ENCODE measurements at places on chromosomes 2 and 18.

DNA sequence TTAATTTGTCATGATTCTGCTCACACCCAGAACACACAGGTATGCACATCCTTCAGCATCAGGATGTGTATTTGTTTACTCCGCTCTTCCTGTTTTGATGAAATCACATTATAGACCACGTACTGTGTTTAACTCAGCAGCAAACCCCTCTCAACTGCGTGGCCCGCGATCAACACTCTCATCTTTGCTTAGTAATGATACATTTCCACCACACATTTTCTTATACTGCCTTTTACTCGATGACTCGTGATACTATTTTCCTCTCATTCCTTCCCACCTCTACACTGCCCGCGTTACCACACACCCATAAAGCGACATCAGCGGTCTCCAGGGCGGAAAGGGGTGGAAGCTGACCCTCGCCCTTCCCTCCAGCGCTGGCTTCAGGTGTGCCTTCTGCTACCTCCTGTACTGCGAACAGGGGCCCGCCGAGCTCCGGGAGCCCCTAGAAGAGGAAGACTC is 1.3 kb downstream of the NETO1 start:
- no peak for DNase-seq

GRCh38 chr2:206701952-206702605 is 16.1 kb downstream of the DYTN start:
- DNase-seq = no peak

GRCh38 chr2:137449454-137449853 is 514.8 kb upstream of the HNMT start:
- DNase-seq = no peak

DNA sequence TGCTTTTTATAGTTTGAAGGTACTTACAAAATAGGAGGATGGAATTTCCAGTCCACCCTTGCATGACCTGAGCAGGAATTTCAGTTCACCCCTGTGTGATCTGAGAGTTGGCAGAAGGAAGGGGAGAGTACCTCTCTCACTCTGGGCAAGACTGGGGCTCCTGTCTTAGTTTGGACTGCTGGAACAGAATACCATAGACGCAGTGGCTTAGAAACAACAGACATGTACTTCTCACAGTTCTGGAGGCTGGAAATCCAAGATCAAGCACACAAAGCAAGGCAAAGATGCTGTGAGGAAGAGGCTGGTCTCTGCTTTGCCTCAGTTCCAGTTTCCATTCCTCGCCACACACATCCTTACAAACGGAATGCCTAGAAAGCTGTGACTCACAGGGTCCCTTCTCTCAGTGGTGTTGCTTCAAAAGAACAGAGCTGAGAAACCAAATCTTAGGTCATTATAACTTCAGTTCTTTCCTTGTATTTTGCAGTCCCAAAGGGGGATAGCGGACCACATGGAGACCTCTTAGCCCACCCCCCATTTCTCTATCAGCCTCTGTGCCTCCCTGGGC is 108.8 kb upstream of the HAAO start:
- DNase-seq = no peak

DNA sequence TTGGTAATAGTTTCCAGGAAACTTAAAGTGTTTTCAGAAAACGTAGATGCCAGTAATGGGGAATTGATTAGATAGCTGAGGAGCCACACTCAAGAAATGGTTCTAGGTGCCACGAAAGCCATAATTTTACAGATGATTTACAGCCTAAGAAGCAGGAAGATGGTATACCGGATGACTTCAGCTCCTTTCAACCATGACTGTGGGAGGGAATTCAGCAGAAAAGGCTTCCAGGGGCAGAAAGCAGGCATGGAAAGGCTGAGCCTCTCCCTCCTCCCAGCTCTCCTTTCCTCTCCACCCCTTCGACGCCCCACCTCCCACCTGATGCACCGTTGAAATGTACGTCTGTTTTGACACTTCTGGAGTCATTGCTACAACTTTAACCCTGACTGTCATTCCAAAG is 68.6 kb upstream of the SMIM21 start:
- no peak for DNase-seq

- DNase-seq = no peak
Observed at GRCh38 chr2:177598326-177599138, 206.0 kb downstream of the AGPS start.

- DNase-seq = no peak
Observed at GRCh38 chr2:238841542-238842164, 6.2 kb upstream of the TWIST2 start.

GRCh38 chr2:28590496-28591301 is 94.8 kb downstream of the PLB1 start:
- DNase-seq = no peak

- DNase-seq = no peak
Observed at GRCh38 chr2:238816291-238816690, 31.6 kb upstream of the TWIST2 start.

DNA sequence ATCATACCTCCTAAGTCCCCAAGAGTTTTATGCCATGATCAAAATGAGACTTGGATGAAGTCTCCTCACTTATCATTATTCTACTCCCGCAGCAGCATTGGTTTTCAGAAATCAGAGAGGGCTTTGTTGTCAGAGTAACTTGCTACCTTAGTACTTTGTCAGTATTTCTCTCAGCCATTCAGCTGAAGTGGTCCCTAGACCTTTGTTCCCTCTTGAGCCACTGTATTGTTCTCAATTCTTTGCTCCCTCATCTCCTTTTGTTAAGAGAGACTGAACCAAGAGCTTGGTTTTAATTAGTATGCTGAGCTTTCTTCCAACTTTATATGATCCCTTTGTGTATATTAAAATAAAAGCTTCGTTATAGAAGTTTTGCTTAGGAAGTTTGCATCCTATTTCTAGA is 133.4 kb downstream of the DOCK10 start:
- no peak for DNase-seq

- no peak for DNase-seq
Observed at GRCh38 chr2:239728751-239729150, 296.4 kb downstream of the NDUFA10 start.

GRCh38 chr2:124333784-124334183 is 308.7 kb downstream of the CNTNAP5 start:
- no peak for DNase-seq

- DNase-seq = no peak
Observed at GRCh38 chr2:237665713-237666143, 38.3 kb downstream of the LRRFIP1 start.

GRCh38 chr2:124975648-124976047 is 950.6 kb downstream of the CNTNAP5 start:
- no peak for DNase-seq

GRCh38 chr2:41886757-41887156 is 161.1 kb upstream of the PKDCC start:
- no peak for DNase-seq

DNA sequence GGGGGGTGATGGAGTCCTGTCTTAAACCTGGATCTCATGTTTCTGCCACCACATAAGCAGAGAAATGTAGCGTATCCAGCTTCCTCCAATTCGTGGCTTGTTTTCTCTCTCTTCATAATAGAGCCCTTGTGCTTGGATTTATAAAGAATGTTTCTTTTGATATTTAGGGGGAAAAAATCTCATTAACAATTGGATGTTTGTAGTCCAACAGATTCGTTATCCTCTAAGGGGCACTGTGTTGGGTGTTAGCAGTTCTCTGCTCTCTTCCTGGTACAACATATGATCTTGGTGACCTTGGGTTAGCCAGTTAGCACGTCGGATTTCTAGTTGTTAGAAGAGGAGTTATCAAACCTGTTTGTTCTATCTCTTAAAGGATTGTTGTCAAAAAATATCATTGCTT is 127.8 kb downstream of the FMNL2 start:
- DNase-seq = no peak

- DNase-seq = no peak
Observed at GRCh38 chr2:9297807-9298206, 91.2 kb downstream of the ASAP2 start.

DNA sequence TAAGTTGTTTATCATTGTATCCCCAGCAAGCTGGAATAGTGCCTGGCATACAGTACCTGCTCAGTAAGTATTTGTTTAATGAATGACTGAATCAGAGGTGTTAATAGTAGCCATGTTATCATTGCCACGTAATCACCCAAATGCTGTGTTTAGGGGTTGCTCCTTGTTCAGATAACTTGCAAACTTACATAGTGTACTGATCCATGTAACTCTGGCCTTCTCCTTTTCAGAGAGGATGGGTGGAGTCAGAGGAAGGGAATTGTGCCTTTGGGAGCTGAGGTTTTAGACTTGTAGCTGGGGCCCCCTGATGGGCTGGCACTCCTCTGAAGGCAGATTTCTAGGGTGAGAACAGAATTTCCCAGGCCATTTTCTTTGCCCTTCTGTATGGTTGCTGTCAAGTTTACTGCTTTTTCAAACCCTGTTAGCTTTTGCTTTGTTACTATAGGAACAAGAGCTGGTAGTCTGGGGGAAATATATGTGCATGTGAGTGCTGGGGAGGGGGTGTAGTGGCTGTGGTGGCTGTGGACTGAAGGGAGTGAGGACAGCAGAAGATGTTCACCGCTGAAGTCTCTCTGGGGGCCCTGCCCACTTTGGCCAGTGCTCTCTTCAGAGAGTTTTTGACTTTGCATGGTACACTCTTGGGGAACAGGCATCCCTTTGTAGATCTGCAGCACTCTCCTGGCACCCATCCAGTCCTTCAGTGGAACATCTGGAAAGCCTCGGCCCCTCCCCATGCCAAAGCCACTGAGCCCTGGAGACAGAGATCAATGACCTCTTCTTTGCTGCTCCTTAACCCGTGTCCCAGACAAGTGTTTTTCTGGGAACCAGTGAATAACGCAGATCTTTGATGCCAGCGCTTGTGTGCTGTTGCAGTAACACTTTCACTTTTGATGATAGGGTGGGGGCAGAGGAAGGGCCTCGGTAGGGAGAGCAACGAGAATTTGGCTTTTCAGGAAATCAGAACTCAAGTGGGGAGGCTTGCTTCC is 209.0 kb downstream of the PRKCE start:
- DNase-seq = peak; percentile 1

- DNase-seq = no peak
Observed at GRCh38 chr18:25314838-25315190, 37.2 kb downstream of the ZNF521 start.

DNA sequence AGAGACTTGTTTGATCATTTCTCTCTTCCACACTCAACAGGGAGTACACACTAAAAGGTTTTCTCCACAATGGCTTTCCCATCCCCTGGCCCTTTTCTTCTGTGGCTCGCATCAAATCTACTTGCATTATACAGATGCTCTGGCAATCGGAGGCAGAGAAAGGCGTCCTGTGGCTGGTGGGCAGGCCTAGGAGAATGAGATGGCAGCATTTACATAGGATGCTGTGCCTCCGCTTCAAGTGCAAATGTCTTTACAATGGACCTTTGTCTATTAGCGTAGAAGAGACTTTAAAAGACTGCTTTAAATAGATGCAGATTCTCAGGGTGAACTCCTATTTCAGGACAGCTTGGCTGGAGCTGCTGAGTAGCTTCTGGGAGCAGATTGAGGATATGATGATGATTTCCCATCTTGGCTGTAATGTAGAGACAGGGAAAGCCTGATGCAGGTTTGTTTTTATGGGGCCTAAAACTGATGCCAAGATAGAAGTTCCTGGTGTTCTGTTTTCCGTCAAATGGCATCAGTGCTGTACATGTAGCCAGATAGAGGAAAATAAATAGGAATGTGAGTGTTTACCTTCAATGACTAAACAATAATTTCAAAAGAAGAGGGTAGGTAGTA is 423.4 kb downstream of the RND3 start:
- DNase-seq = no peak

- no peak for DNase-seq
Observed at GRCh38 chr2:12796657-12797056, 79.9 kb downstream of the TRIB2 start.

GRCh38 chr18:77316641-77317040 is 67.0 kb downstream of the GALR1 start:
- no peak for DNase-seq

All from stimulated activated CD4-positive, alpha-beta T cell treated with anti-CD3 and anti-CD28 coated beads, Interleukin-12 subunit alpha, Interleukin-12 subunit beta, amount 100 ng/mL, for 24 hours (primary cell).